ENCODE measurements at places on chromosomes 7 and 10.

DNA sequence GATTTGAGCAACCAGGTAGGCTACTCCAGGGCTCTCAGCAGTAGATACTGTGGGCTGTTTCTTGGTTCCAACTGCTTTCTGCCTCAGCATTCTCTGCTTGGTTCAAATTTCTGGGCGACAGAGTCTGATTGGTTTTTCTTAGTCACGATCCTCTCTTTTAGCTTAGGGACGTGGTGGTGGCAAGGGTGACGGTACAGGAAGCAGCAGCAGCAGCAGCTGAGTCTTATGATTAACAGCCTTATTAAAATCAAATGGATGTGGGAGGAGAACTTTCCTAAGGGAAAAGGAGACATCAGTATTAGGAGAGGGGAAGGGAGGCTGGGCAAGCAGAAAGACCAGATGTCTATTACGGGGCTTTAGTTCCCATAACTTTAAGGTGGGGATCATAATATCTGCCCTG, 156.5 kb upstream of the PLPP4 start:
- no peak for DNase-seq

DNA sequence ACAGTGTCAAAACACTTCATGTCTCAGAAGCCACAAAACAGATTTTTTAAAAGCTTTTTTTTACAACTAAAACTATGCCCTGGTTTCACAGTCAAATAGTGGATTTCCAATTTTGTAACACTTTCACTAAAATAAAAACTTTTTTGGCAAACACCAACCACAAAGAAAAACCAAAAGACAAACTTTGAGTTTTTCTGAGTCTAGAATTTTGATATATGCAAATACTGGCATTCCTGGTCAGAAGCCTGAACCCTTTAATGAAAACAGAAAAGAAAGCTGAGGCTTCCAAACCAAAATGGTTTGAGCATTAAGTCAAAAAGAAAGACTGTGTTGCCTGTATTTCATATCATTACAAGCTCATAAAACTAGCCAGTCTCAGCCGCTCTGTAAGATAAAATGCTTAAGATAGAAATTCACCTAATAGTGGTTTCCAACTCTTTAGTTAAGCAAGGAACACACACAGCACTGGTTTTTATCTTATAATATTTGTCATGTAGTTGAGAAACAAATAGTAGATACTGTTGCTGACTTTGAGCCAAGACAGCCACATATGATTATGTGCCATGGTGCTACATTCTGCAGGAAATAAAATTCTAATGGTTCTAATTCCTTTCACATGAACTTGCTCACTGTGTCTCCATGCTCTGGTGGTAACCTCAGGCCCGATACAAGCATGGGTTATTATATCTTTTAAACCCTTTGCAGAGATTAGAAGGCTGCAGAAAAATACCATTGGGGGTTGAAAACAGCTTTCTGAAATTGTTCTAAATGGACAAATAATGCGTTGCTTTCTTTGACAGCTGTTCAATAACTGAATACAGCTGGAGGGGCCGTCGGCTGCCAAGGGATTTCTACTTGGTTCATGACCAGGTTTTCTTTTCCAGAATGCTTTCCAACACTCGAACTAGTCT, 49.4 kb downstream of the FAM171A1 start:
- no peak for DNase-seq

DNA sequence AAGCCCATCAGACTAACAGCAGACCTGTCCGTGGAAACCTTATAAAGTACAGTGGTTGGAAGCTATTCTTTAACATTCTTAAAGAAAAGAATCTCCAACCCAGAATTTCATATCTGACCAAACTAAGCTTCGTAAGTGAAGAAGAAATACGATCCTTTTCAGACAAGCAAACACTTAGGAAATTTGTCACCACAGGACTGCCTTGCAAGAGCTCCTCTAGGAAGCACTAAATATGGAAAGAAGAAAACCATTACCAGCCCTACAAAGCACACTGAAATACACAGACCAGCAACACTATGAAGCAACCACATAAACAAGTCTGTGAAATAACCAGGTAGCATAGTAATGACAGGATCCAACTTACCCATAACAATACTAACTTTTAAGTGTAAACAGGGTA, 177.7 kb upstream of the PRSS1 start:
- no peak for DNase-seq

- DNase-seq: no peak
These were observed 24.9 kb downstream of the SKIDA1 start for GRCh38 chr10:21500578-21500910.

DNA sequence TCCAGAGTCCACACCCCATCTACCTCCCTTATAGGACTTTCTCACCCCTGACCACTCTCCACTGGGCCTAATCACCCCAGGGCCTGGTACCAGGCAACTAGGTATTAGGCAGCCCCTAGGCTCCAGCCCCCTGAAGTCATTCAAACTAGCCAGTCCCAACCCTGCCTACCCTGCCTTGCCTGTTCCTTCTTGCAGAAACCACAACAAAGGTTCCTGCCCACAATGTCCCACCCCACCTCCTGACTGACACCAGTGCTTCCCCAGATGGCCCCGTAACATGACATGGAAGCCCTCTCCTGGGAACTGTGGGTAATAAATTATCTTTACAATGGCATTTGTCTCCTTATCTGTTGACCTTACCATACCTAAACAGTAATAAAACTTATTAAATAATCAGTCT, 100.6 kb upstream of the PDE1C start:
- DNase-seq: no peak

- DNase-seq: no peak
These were observed 86.7 kb downstream of the MICU1 start for GRCh38 chr10:72539137-72539536.

DNA sequence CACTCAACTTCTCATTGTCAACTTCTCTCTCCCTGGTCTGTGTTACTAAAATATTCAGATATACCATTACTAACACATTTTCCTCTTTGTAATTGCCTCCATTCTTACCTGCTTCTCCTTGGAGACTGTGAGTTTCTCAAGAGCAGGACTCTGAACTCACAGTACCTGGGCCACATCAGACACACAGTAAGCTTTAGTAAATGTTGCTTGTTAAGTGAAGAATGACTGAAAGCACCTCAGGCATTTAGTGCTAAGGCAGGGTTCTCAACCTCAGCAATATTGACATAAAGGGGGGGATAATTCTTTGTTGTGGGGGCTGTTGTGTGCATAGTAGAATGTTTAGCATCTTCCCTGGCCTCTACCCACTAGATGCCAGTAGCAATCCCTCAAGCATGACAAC, 72.0 kb upstream of the RAB11FIP2 start:
- no peak for DNase-seq

GRCh38 chr7:132636581-132636980, 60.3 kb upstream of the PLXNA4 start:
- no peak for DNase-seq

DNA sequence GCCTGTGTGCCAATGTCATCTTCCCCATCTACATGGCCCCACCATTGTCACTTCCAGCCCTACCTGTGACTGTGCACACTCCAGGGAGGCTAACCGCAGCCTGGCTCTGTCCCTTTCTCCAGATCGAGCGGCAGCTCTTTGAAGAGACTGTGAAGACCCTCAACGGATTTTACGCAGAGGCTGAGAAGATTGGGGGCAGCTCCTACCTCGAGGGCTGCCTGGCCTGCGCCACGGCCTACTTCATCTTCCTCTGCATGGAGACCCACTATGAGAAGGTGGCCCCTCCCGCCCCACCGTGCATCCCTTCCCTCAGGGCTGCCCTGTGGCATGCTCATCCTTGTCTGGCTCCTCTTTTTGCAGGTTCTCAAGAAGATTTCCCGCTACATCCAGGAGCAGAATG, 14.2 kb downstream of the GOLGA7B start:
- no peak for DNase-seq

DNA sequence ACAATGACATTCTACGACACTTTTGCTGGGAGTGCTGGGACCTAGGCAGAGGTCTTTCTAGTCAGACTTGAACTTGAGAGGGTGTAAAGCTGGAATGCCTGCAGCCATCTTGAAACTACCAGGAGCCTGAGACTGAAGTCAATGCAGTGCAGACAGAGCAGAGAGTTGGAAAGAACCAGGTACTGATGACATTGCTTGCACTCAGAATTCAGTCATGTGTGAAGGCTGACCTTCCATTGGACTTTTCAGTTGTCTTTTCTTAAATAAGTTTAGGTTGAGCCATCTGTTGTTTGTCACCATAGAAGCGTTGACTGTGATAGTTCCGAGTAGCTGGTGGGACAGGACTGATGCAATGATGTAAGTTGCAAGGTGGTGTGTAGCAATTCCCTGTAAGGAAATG, 3.1 kb upstream of the PLPP4 start:
- no peak for DNase-seq

DNA sequence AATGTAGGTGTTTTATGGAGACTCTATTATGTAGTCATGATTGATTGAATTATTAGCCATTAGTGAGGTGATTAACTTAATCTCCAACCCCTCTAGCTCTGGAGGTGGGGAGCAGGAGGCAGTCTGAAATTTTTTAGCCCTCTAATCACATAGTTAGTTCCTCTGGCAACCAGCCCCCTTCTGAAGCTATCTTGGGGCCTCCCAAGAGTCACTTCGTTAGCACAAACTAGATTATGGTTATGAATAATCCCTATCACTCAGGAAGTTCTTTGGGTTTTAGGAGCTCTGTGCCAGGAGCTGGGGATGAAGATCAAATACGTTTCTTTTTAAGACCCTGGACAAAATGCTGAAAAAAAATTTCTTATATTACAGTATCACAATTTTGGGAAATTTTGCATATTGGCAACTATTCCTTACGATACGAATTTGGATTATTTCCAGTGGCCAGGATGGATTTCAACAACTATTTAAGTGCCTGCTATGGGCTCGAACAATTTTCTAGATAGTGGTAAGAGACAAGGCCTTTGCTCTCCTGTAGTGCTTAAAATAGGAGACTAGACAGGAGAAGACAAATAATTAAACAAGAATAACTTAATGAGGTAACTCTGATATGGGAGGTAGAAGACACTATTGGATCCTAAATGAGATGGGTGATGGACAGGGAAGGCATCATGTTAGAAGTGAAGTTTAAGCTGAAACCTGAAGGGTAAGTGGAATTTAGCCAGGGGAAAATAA, 52.9 kb downstream of the BTAF1 start:
- no peak for DNase-seq

DNA sequence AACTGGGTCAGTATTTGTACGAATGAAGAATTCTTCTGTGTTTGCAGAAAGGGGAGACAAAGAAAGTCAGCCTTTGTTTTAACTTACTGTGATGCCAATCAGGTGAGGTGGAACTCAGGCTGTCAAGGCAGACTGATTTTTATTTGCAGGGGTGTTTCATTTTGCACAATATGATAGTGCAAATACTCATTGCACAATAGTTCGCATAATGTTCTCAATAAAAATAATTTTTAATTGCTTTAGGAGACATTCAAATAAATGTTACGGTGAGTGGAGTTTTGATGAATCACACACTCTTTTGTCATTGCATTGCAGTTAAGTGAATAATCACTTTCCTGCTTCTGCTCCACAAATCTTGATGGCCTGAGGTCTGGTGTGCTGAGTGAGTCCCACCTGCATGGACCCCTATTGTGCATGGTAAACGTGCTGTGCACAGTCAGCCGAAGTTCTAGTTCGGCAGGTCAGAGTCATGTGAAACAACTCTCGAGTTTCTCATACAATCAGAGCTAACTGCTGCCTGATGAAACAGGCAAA, 141.3 kb upstream of the FZD8 start:
- DNase-seq: no peak

GRCh38 chr10:124180947-124181549, 87.7 kb upstream of the CHST15 start:
- DNase-seq: no peak

DNA sequence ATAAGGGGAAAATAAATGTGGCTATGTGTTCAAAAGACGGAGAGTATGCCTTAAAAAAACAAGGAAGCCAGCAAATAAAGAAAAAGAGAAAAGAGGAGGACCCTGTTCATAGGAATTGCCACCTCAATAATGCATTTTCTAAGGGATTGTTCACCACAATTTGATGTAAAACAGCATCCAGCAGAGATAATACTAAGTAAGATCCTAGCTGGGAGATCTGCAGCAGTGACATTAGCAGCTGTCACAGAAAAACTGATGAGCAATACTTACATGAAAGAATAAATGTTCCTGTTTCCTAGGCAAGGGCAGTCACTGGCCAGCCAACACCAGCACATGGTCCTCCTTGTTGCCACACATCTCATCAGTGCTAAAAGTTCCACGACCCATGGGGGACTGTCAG, 391.5 kb downstream of the SORCS1 start:
- DNase-seq: no peak

DNA sequence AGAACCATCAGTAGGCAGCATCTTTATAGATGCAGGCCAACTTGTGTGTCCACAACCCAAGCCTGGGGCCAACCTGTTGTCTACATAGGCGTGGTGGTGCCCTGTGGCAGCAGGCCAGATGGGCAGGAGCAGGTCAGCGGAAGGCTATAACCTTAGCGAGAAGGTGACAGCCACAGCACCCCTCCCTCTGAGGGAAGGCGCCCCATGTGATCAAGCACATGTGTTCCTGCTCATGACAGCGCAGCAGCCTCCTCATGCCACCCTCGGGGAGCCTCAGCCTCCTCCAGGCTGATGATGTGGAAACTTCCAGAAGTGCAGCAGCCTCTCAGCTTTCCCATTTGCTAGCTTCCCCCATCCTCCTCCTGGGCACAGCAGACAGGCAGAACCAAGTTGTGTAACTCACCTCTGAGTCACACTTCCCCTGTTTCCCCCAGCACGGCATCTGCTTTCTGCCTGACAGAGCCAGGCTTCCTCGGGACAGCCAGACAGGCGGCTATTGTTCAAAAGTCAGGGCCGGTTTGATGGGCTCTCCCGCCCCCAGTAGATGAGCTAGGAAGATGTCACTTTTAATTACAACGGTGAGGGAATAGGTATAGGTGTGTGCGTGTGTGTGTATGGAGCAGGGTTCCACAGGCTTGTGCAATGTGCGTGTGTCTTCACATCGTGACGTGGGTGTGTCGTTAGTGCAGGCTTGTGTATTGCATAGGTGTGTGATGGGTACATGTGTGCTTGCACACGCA, 312.0 kb upstream of the ZMIZ1 start:
- peak; percentile 30 for DNase-seq

GRCh38 chr10:52099026-52099600, 215.0 kb upstream of the DKK1 start:
- DNase-seq: no peak

DNA sequence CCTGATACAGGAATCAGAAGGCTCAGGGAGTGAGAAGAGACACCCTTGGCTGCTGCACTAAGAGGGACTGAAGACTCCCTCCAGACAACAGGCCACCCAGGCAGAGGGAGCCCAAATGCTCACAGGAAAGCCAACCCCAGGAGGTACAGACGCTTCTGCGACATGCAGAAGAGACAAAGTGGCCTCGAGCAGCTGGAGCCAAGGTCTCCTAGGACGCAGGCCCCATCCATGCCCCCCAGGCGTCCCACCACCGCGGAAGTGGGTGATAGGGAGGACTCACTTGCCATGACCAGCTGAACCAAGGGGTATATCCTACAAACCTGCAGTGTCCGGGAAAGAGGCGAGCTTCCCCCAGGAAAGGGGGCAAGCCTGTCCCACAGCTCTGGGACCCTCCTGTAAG, 56.9 kb downstream of the CTBP2 start:
- DNase-seq: no peak

All from stimulated activated CD8-positive, alpha-beta memory T cell treated with anti-CD3 and anti-CD28 coated beads, Interleukin-2, amount 100 ng/mL, for 48 hours (primary cell).